Umbilical cord (tissue), 2 donors: ENCODE measurements at places on chromosomes 7 and 10.

GRCh38 chr10:132844069-132844809, 58.3 kb upstream of the NKX6-2 start:
- no peak for DNase-seq

DNA sequence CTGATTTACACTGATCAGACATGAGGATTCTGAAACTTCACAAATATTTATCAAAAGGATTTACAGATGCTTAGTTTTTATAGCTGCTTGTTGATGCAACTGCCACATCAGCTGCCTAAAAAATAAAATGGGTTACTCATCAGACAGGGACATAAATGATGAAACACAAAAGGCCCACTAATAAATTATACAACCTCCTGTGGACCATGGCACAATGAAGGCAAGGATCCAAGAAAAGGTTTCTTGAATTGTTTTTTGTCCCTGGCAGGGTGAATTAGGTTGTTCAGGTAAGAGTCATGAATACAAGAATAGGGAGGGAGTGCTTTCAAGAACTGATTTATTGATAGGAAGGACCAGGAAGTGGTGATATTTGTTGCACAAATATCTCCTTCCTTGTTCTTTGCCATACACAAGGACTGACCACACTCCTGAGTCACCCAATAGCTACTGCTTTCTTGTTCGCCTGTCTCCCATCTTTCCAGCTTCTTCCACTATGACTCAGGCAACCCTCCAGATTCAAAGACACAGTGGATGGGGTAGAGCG, 234.5 kb downstream of the AHR start:
- peak; percentile 68 for DNase-seq

- peak; percentile 3 for DNase-seq
These were observed 130.3 kb upstream of the POT1 start for GRCh38 chr7:125059861-125060456.

DNA sequence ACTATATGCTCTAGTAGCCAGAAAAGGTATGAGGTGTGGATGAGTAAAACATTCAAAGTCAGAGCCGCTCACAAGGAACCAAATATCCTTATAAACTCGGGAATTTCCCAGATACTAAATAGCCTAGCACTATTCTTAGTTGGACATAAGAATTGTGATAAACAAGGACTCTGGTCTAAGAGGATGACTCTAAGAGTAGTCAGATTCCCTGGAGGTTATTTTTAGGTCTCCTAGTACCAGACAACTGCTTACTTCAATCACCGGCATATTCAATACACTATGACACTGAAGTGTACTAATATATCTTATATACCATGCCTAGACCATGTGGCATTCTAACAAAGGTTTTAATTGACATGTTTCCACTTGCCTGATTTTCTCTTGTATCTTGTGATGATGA, 56.5 kb downstream of the LMBR1 start:
- no peak for DNase-seq

- no peak for DNase-seq
These were observed 269.7 kb upstream of the HABP2 start for GRCh38 chr10:113283189-113283588.

DNA sequence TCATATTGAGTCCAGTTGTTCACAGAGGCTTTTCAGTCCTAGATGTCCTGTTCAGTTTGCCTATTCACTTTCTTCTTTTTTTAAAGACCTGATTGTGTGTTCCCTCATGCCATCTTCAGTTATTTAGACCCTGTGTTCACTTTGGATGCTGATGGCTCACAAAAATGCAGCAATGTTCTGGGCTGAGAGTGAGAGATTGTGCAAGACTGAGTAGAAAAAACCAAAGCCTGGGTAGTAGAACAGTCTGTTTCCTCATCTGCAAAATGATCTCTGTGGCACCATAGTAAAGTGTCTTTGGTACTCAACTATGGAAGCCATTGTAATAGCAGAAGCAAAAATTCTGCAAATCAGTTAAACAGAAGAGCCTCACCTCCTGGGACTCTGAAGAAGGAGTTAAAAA, 43.2 kb downstream of the AKR1B1 start:
- DNase-seq = no peak

DNA sequence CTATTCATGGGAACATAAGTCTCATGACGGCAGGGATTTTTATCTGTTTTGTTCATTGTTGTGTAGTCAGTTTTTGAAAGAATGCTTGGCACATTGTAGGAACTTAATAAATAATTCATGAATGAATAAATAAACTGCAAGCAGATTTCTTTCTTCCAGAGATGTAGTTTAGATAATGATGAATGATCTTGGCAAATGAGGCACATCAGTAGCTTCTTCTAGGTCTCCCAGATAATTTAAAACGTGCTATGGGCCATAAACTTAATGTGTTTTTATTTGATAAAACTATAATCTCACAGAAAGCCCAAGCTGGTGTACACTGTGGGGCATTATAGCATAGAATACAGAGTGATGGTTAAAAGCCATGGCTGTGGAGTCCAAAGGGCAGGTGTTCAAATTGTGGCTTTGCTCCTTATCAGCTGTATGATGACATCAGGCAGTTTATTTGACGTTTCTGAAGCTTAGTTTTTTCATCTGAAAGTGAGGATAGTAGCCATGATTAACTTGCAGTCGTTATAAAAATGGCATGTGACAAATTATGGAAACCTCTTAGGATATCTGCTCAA, 3.5 kb downstream of the MGAM start:
- DNase-seq = no peak

GRCh38 chr7:93055543-93056107, 62.2 kb downstream of the SAMD9 start:
- peak; percentile 34 for DNase-seq

DNA sequence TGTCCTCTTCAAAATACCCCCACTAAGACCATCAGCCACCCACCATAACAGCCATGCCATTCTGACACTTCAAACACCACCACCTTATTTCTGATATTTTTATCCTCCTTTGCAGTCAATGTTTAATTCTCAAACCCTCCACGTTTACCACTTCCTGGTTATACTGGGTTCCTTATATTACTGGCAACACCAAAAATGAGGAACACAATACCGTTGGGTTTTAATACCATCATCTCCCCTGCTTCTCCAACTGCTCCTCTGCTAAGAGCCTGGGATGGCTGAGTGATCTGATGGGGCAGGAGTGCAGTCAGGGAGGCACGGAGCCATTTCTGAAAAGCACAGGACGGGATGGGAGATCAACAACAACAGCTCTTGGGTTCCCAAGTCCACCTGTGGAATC, 140.5 kb downstream of the CHCHD3 start:
- no peak for DNase-seq

DNA sequence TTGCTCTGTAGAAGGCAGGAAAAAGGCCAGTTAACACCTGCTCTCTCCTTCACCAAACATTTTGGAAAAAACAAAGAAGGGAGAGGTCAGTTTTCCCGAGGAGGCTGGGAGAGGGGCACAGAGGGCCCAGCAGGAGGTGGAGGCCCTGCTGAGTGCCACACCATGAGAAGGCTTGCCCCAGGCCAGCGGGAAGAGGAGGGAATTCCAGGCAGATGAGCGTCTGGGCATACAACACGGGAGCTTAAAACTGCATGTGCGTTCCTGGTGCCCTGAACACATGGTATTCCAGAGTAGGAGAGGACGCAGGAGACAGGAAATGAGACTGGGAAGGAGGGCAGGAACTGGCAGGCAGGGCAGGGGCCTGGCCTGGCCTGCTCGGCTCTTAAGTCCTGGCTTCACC, 182.4 kb downstream of the CCDC3 start:
- no peak for DNase-seq

DNA sequence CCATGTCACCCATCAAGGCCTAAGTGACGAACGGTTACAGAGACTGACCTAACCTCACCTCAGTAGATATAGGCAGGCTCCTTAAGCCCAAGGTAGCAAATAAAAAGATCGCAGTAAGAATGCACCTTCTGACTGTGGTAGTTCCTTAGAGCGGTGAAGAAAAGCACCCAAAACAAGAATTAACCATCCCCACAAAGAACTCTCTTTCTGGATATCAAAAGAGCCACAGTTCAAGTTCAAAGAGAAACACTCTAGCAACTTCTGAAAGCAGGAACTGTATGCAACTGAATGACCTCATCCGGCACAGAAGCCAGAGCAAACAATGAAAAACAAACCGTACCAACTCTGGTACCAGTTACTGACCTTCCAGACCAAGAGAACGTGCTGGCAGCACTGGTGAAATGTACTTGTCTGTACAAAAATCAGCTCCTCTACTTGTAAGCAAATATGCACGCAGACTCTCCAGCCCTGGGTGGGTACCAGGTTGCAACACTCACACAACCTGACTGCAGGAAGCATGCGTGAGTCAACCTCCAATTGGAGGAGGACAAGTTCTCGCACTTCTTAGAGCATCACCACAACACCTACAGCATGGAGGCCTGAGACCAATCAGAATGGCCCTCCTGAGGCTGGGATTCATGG, 202.7 kb downstream of the FAM107B start:
- DNase-seq = no peak

DNA sequence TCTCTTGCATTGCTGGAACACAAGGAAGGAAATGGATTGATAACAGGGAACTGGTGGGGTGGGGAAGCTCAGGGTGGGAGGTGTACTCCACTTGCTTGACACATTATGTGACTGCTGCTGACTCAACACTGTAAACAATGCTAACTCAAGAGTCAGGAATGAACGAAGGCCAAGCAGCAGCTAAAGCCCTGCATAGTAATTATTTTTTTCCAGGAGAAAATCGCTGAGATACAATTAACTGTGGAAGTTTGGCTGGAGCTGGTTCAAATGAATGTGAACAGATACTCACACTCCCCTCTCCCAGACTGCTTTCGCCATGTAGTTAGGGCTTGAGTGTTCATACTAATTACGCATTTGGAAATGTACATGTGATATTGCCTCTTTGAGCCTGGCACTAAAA, 170.9 kb upstream of the AOAH start:
- no peak for DNase-seq

DNA sequence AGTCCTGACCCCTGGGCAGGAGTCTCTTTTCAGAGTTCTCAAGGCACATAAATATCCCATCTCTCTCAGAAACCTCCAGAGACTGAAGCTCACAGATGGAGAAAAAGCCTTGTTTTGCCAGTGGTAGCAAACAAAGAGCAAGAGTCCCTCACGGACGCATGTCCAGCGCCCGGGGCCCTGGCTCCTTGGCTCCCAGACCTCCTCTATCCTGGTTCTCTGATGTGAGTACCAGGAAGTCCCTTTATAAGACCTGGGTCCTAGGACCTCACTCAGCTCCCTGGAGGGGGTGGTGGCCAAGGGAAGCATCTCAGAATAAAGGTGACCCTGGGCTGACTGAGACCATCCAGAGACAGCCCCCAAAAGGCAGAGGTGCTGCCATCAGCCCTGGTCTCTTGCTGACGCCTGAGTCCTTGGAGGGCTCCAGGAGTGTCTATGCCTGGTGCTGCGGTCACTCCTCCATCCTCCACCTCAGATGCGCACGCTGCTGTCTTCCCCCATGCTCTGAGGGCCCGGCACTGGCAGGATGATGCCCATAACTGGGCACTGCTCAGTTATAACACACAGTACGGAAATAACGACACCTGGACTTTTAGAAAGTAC, 221.5 kb downstream of the TNS3 start:
- DNase-seq = no peak

- no peak for DNase-seq
These were observed 38.2 kb downstream of the KCND2 start for GRCh38 chr7:120311028-120311788.

DNA sequence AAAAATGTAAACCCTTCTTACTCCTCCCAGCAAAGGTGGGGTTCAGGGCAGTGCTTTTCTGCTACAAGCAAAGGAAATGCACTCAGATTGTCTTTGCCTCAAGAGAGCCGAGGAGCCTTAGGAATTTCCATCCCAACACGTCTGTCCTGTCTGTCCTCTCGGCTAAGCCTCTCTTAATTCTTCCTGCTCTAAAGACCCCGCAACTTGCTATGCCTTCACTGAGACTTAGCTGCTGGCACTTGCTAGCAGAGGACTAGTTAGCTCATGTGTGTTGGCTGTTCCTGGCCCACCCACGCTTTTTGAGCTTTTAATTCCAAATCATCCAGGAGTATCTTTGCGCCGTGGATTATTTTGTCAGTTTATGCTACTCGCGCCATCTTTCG, 481 bp upstream of the NPM3 start:
- DNase-seq = no peak

GRCh38 chr7:111056371-111056770, 34.6 kb upstream of the LRRN3 start:
- DNase-seq = no peak

- no peak for DNase-seq
These were observed 2.0 kb downstream of the PLEKHA1 start for GRCh38 chr10:122376364-122376961.

GRCh38 chr10:36393801-36394200, 731.6 kb upstream of the ANKRD30A start:
- no peak for DNase-seq

GRCh38 chr7:11557627-11558026, 274.4 kb downstream of the THSD7A start:
- DNase-seq = no peak

GRCh38 chr10:71789871-71790270, 16.6 kb upstream of the VSIR start:
- DNase-seq = no peak

GRCh38 chr10:101576211-101576863, 11.7 kb downstream of the POLL start:
- DNase-seq = no peak

DNA sequence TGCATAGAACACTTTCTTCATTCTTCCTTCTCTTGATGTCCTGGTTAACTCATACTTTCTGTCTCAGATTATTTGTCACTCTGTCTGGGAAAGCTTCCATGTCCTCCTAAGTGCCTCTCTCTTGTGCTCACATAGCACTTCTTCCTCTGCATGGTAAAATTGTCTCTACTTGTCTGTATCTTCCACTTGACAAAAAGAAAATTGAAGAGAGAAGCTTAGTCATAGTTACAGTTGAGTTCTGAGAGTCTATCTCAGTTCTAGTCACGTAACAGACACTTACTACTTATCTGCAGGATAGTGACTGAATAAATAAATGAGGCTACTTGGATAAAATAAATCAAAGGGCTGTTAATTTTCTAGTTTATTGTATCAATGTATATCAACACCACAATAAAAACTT, 458.1 kb downstream of the HTR7 start:
- no peak for DNase-seq

DNA sequence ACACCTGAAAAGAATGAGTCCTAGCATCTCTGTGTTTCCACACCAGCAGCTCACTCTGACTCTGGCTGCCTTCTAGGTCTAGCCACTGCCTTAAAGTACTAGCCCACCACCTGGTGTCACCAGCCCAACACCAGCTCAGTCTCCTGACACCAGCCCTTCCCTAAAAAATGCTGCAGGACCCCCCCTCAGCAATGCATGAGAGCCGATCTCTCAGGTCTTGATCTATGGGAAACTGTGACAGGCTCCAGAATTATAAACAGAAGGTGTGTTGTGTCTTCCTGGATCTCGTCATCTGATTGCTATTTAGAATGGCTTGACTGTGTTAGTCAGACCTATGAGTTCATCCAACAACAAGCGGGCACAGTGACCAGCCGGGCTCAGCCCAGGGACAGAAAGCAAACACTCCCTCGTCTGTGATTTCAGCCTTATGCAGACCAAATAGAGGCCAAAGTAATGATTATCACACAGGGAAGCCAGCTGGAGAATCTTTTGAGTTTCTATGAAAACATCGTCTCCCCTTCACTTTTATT, 66.6 kb downstream of the CUBN start:
- peak; percentile 58 for DNase-seq
